ENCODE measurements at places on chromosomes 12 and 14.

- no peak for DNase-seq
These were observed 325.9 kb upstream of the LRFN5 start for GRCh38 chr14:41280745-41281144.

GRCh38 chr14:60163693-60164092 is 1.5 kb downstream of the DHRS7 start:
- no peak for DNase-seq

- DNase-seq, result no peak
These were observed 44.3 kb upstream of the SPTLC2 start for GRCh38 chr14:77660754-77661153.

- DNase-seq, result no peak
These were observed 253.9 kb upstream of the CRY1 start for GRCh38 chr12:107347261-107347660.

GRCh38 chr12:111767362-111768158 is 827 bp downstream of the ALDH2 start:
- DNase-seq, result no peak

GRCh38 chr14:45651890-45652289 is 398.9 kb upstream of the MIS18BP1 start:
- DNase-seq, result no peak

DNA sequence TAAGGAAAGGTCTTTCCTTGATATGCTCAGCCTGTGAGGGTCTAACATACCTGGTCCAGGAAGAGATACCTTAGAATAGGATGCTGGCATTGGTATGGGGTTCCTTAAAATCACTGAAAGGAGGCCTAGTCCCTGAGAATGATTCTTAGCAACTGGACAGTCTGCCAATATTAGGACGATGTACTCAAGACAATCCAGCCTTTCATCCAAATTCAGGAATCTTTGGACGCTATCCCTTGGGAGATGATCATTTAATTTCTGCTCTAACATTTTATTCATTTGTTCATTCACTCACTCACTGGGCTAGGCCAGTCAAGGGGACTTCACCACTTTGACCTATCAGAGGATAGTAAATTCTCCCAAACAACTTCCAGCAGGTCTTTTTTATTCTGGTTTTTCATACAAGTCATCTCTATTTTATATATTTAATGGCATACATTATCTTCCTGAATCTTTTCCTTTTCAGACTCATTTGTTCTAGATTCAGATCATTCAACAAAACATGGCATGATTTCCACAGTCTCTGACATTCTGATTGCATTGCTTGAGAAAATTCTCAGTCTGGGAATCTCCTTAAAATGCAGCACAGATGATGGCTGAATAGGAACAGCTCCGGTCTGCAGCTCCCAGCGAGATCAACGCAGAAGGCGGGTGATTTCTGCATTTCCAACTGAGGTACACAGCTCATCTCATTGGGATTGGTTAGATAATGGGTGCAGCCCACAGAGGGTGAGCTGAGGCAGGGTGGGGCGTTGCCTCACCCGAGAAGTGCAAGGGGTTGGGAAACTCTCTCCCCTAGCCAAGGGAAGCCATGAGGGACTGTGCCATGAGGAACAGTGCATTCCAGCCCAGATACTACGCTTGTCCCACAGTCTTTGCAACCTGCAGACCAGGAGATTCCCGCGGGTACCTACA is 118.0 kb upstream of the PRICKLE1 start:
- no peak for DNase-seq

DNA sequence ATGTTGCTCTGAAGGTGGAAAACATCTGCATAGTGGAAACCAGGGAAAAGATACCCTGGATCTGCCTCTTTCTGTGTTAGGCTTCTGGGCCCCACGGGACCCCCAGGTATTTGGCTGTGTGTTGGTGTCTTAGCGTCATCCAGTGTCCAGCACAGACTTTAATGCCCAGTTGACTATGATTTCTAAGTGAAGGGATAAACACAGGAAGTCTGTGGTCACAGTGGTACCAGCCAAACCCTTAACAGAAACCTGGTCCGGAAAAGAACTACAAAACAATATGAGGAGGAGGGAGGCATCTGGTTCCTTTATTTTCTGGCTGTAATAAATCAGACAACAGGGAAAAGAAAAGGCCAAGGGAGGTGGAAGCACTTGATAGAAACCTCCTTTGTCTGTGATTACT is 56.4 kb downstream of the CMKLR1 start:
- no peak for DNase-seq

DNA sequence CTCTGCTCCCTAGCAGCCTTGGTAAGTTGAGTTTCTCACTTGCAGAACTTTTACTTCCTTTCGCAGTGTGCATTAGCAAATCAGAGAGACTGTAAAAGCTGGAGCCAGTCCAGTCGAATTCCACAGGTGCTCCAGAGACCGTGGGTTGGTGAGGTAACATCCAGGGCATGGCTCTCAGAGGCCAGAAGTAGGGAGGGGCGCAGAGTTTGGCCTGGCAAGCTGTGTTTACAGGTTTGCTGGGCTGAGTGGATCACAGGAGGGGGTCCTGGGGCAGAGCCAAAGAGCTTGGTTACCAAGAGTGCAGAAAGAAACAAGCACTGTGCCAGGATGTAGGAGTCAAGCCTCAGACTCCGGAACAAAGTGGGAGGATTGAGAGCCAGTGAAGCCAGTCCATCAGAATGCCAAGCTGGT is 10.2 kb upstream of the BHLHE41 start:
- no peak for DNase-seq

DNA sequence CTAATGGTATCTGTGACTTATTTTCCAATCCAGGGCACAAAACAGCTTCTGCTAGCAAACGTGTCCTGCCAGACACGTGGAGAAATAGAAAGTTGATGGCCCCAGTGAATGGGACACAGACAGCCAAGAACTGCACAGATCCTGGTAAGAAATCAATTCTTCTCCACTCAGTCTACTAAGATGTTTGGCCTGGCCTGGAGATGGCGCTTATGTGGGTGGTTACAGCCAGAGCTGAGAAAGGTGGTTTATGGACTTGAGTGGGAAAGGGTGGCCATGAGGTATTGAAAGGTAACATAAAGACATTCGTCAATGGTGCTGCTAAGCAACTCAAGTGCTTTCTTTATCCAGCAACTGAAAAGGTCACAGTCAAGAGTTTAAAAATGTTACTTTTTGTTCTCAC is 2.9 kb downstream of the SLC24A4 start:
- DNase-seq, result no peak

DNA sequence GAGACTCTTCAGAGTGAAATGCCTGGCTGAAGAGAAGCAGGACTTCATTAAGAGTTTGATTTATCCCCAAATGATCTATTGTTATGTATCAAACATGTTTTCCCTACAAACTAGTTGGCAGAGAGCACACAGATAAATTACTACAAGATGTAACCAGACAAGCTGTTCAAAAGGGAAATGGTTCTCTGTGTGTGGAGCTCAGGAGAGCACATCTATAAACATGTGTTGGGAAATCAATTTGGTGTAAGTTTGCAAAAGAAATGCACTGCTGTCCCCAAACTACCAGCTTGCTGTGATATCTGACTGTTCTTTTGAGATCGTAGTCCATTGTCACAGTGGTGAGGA is 159.2 kb downstream of the PAH start:
- no peak for DNase-seq

- no peak for DNase-seq
These were observed 93.7 kb downstream of the KCNMB4 start for GRCh38 chr12:70459786-70460185.

DNA sequence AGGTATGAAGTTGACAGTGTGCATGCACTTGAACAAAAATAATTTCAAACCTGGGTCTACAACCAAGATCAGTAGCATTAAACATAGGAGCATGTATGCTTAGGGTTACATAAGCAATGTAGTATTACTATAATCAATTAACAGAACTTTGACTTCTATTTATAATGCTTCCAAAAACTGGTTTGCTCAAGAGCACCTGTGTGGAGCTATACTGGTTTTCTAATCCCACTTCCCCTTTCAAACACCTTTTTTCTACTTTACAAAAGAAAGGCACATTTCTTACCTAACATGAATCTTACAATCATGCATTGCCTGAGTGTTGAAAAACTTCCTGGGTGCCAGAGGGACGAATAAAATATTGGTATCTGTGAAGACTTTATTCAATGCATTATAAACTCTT is 72.7 kb downstream of the EFCAB11 start:
- no peak for DNase-seq

GRCh38 chr14:101477648-101478047 is 83.6 kb upstream of the DIO3 start:
- DNase-seq, result no peak

DNA sequence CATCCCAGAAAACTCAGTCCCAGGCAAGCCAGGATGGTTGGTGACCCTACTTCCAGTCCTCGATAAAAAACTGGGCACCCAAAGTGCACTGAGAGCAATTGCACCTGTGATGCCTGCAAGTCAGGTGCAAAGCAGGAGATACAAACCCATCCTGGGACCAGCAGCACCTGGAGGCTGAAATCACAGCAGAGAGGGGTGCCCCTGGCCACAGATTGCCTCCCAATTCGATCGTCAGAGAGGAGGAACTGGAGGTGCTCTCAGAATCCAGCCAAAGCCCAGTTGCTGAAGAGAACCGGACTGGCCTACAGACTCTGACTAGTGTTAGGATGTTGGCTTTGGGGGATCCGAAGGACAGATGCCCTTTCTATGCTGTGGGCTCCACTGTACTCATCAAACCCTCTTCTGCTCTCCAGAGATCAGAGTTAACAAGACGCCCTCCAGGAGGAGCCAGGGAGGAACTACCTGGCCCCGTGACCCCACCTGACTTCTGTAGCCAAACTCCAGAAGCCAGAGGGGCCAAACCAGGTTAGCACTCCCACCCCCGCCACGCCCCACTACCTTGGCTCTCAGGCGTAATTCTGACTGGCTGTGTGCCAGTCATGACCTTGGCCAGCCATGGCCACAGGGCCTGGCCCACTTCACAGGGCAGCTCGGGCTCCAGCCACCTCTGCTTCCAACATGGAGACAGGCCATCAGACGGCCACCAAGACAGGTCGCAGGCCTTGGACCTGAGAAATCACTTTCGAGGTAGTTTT is 284.5 kb upstream of the RTL1 start:
- DNase-seq, result no peak

DNA sequence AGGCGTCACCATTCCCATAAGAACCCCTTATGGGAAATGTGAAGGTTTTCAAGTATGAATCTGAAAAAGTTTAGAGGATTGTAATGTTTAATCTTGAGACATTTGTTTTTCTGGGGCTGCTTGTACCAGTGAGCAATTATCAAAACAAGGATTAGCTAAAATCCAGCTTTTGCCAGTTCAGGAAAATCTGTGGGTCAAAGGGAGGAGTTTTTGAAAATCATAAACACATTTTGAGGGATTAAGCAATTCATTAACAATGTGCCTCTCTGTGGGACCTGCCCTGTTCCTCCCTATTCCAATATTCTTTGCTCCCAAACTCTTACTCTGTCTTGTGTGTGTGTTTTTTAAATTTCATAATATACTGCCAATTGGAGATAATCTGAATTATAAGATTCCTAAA is 11.7 kb upstream of the DAAM1 start:
- no peak for DNase-seq

DNA sequence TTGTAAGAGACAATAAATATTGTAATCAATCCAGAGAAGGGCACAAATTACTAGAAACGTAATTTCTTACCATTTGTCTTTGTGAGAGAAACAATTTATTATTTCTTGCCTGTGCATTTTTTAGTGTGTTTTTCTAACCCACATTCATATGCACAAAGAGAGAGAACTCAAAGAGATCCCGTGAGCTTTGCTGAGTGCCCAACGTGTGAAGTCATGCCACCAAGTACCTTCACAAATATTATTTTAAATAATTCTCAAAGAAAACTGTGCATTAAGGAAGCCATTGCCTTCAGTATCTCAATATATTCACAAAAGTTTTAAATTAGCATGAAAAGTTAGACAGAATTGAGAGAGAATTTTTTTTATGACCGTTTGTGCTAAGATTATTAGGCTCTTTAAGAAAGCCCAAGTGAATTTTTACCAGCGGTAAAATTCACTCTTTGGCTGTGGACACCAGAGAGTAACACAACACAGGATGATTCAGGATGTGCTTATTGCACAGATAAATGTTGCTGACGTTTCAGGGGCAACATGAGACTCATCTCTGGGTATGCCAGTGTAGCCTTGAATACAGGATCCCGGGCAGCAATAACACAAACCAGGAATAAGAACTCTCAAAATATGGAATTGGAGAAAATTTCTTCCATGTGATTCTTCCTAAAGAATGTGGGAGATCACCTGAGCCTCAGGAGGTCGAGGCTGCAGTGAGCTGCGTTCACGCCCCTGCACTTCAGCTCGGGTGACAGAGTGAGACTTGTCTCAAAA is 2.9 kb downstream of the ARHGDIB start:
- DNase-seq, result no peak

- no peak for DNase-seq
These were observed 21.4 kb downstream of the KLRF2 start for GRCh38 chr12:9902539-9903228.

- no peak for DNase-seq
These were observed 37.4 kb downstream of the SLC6A15 start for GRCh38 chr12:84875241-84875640.

DNA sequence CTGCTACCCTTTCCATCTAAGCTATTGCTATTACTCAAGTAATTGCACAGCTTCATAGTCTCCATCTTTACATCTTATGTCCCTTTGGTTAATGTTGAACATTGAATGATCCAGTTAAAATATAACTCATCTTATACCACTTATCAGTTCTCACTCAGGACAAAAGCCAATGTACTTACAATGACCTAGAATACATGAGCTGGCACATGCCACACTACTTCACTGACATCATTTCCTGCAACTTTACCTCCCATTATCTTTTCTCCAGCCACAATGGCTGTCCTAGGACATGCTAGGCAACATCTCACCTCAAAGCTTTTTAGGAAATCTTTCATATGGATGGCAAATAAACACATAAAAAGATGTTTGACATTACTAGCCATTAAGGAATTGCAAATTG is 309.2 kb downstream of the FOXG1 start:
- DNase-seq, result no peak

GRCh38 chr14:80275208-80275850 is 64.0 kb upstream of the DIO2 start:
- no peak for DNase-seq

DNA sequence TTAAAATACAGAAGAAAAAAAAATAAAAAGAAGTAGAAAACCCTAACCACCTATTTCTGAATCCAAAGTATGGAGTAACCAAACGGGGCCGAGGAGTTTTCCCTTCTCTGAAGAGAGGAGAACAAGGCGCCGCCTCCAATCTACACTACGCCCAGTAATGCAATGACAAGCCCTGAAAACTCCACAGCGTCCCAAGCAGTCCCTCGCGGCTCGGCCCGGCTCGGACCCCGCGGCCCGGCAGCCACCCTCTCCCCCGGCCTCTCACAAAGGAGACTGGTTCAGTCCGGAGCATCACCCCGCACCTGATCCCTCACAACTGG is 371 bp downstream of the CHD8 start:
- no peak for DNase-seq

- DNase-seq, result no peak
These were observed 68.9 kb downstream of the CMKLR1 start for GRCh38 chr12:108270035-108270848.

All from activated CD4-positive, CD25-positive, alpha-beta regulatory T cell treated with anti-CD3 and anti-CD28 coated beads, Interleukin-2, amount 50 U/mL, for 16 hours (primary cell).